ENCODE measurements at places on chromosomes 13 and 19. TPM values are rescaled to one million over a fixed set of nuclear protein-coding genes. Genes with fewer than 3 reads are reported as not detected.

GRCh38 chr19:41088151-41088550 lies at the start of gene CYP2A13:
CYP2A13 (plus strand) TSS chr19:41088451; CDS start chr19:41088472, 21 bp downstream.
- H3K27me3 ChIP-seq: no peaks in the 10 kb centered on the region
- H3K36me3 ChIP-seq: no peaks in the 10 kb centered on the region
- H3K4me3 ChIP-seq: no peak within 1 kb of the TSS
- H3K4me1 ChIP-seq: no peaks in the 10 kb centered on the region
- H3K27ac ChIP-seq: no peak within 1 kb of the TSS

- peak within 1 kb of the TSS; percentile 93 for H3K27ac ChIP-seq
- peak; percentile 84 for DNase-seq
- peak within 1 kb of the TSS; percentile 100 for H3K4me3 ChIP-seq
- peaks cover 2% of the 10 kb centered on the region for H3K4me1 ChIP-seq
- no peaks in the 10 kb centered on the region for H3K36me3 ChIP-seq
Observed at GRCh38 chr13:34941835-34942731, at the start of gene NBEA. NBEA (plus strand) TSS chr13:34942270; CDS start chr13:34942821, 551 bp downstream.

- H3K4me1 ChIP-seq: no peaks in the 10 kb centered on the region
- no peak overlapping the region for H3K4me3 ChIP-seq
Observed at GRCh38 chr19:54795758-54796157, 7.7 kb upstream of the KIR2DL4 start.

- H3K4me3 ChIP-seq: no peak overlapping the region
- H3K4me1 ChIP-seq: no peaks in the 10 kb centered on the region
- H3K27me3 ChIP-seq: no peaks in the 10 kb centered on the region
- H3K36me3 ChIP-seq: no peaks in the 10 kb centered on the region
- no peak for DNase-seq
Observed at GRCh38 chr13:99601535-99601934, 100.3 kb downstream of the TM9SF2 start.

GRCh38 chr19:18587962-18588610 lies 512 bp upstream of the REX1BD start:
- H3K27me3 ChIP-seq: no peaks in the 10 kb centered on the region
- peak overlapping the region; percentile 1 for H3K27ac ChIP-seq
- DNase-seq: no peak
- H3K36me3 ChIP-seq: no peaks in the 10 kb centered on the region
- H3K4me1 ChIP-seq: peaks cover 18% of the 10 kb centered on the region

GRCh38 chr19:46284635-46285034 lies 12.2 kb upstream of the HIF3A start:
- peaks cover 3% of the 10 kb centered on the region for H3K4me1 ChIP-seq
- H3K27ac ChIP-seq: no peak overlapping the region
- no peak for DNase-seq
- no peaks in the 10 kb centered on the region for H3K36me3 ChIP-seq

DNA sequence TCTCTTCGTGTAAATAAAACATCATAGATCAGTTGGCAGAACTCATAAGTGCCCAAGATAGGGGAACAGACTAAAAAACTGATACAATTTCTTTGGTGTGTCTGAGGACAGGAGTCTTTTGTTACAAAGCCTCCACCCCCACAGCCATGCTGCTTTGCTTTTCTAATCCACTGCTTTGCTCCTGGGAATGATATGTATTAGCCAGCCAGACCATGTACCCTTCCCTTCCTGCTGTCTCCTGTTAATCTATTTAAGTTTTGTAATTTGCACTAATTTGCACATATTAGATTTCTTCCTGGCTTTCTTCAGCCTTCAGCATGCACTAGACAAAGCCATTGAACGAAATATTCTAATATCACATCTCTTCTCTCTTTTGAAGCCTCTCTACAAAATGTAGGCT lies 130.5 kb downstream of the MAB21L1 start:
- no peaks in the 10 kb centered on the region for H3K27me3 ChIP-seq
- H3K27ac ChIP-seq: no peak overlapping the region
- H3K4me1 ChIP-seq: no peaks in the 10 kb centered on the region
- DNase-seq: no peak
- H3K4me3 ChIP-seq: no peak overlapping the region
- no peaks in the 10 kb centered on the region for H3K36me3 ChIP-seq

DNA sequence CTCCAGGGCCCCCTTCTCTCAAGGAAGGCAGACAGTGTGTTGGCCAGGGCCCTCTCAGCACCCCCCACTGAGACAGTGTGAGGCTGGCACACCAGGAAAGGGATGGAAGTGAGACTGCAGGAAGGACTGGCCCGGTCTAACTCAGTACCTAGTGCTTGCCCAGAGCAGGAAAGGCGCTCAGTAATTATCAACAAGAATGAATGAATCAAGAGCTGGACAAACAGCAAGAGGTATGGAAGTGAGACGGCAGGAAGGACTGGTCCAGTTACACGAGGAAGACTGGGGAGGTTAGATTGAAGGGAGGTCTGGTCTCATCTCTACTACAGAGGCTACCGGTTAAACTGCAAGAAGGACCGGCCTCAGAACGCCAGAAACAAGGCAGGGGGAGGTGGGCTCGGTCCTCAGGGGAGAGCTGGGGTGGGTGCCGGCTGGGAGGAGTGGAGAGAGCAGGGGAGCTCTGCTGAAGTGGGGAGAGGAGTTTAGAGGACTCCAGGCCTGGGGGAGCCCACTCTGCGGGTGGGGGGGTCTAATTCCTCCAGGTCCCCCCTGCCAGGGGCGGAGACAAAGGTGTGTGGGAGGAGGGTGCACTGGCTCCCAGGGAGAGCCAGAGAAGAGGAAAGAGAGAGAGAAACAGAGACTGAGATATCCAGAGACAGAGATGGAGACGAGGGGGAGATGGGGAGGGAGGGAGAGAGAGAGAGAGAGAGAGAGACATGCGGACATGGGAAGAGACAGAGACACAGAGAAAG lies 1.1 kb downstream of the SLC8A2 start:
- H3K27ac ChIP-seq: no peak overlapping the region
- H3K4me3 ChIP-seq: peak overlapping the region; percentile 35
- H3K27me3 ChIP-seq: peaks cover 2% of the 10 kb centered on the region
- no peaks in the 10 kb centered on the region for H3K36me3 ChIP-seq
- DNase-seq: no peak

IRGC gene
- not detected for total RNA-seq

ETHE1 gene
- 28.5 TPM for total RNA-seq
